ENCODE measurements at places on chromosomes 13 and 19. TPM values are rescaled to one million over a fixed set of nuclear protein-coding genes. Genes with fewer than 3 reads are reported as not detected.

The GNA15 gene
- 4.3 TPM for total RNA-seq

The SIGLEC8 gene
- total RNA-seq: not detected

The JAK3 gene
- total RNA-seq: 1.4 TPM

The NR1H2 gene
- 92.5 TPM for total RNA-seq

The CELF5 gene
- total RNA-seq: 1.1 TPM

The TMEM38A gene
- 2.3 TPM for total RNA-seq

The SLC7A9 gene
- not detected for total RNA-seq

The CPB2 gene
- not detected for total RNA-seq

The SIGLEC5 gene
- 0.68 TPM for total RNA-seq

The LYL1 gene
- total RNA-seq: 16.5 TPM

The BEST2 gene
- not detected for total RNA-seq

The CEACAM3 gene
- total RNA-seq: not detected

The EID2 gene
- 16.4 TPM for total RNA-seq

The IZUMO2 gene
- total RNA-seq: not detected

The MZF1 gene
- total RNA-seq: 25.8 TPM

The CEACAM16 gene
- not detected for total RNA-seq

The B3GNT3 gene
- not detected for total RNA-seq

The KLK15 gene
- not detected for total RNA-seq

The APLP1 gene
- 8.9 TPM for total RNA-seq

The ZNF468 gene
- 17.1 TPM for total RNA-seq

The NDUFA11 gene
- 242 TPM for total RNA-seq

The KIR3DL2 gene
- total RNA-seq: not detected

The KLK6 gene
- total RNA-seq: not detected

The DAZAP1 gene
- total RNA-seq: 48.1 TPM

The ZNF442 gene
- 3.2 TPM for total RNA-seq

The GPATCH1 gene
- 7.8 TPM for total RNA-seq

The CGB3 gene
- not detected for total RNA-seq

The CGB8 gene
- not detected for total RNA-seq

All from sigmoid colon (tissue), 7 donors.